H4 (cell line): ENCODE measurements at places on chromosomes 2 and 18.
A peak's percentile ranks its signal among the peaks of the same experiment; 100 is the strongest.

- DNase-seq = no peak
These were observed 13.9 kb upstream of the PAIP2B start for GRCh38 chr2:71240794-71241193.

- DNase-seq = no peak
These were observed 30.7 kb downstream of the EFR3B start for GRCh38 chr2:25072606-25073005.

DNA sequence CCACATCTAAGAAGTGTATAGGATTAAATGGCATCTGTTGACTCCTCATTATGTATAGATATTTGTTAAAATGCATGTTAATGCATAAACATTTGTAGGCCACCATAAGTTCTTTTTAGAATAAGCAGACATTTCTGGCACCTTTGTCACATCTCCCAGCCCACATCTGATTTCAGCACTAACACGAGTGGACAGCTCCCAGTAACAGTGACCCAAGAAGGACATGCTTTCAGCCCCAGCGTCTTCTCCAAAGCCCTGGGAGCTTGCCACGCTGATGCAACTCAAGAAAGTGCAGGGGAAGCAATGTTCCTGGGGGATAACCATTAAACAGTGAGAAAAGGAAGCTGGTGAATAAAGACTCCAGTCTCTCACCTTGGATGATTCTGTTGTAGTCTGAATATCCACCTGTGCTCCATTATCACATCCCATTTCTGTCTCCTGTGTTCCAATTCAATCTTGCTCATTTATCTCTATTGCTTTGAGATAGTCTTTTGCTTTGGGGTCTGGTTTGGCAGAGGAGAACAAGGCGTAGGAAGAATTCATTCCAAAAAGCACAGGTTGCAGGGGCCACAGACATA, 182.6 kb upstream of the THSD7B start:
- no peak for DNase-seq

DNA sequence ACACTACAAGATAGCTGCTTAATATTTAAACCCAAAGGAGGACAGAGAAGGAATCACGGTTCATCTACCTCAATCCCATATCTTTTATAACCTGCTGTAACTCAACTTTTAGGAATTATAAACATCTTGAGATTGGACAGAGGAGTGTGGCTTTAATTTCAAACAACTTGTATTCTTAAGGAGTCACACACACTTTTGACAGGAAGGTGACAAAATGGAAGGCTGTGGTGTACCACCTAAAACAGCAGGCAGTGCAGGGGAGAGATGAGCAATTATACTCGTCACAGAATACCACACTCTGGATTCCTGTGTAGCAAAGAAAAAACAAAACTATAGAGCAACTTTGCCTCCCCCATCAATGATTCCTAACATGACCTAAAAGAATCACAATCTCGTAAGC, 194.8 kb downstream of the ZEB2 start:
- DNase-seq = no peak

GRCh38 chr2:202609381-202610145, 25.2 kb upstream of the FAM117B start:
- DNase-seq = no peak

GRCh38 chr2:17476830-17477229, 41.4 kb downstream of the RAD51AP2 start:
- DNase-seq = no peak

GRCh38 chr2:61011678-61012077, 5.8 kb upstream of the PEX13 start:
- DNase-seq = no peak

GRCh38 chr2:43402002-43402401, 175.6 kb upstream of the ZFP36L2 start:
- DNase-seq = no peak

- peak; percentile 17 for DNase-seq
These were observed 168.3 kb downstream of the SMAD7 start for GRCh38 chr18:48782381-48782861.

DNA sequence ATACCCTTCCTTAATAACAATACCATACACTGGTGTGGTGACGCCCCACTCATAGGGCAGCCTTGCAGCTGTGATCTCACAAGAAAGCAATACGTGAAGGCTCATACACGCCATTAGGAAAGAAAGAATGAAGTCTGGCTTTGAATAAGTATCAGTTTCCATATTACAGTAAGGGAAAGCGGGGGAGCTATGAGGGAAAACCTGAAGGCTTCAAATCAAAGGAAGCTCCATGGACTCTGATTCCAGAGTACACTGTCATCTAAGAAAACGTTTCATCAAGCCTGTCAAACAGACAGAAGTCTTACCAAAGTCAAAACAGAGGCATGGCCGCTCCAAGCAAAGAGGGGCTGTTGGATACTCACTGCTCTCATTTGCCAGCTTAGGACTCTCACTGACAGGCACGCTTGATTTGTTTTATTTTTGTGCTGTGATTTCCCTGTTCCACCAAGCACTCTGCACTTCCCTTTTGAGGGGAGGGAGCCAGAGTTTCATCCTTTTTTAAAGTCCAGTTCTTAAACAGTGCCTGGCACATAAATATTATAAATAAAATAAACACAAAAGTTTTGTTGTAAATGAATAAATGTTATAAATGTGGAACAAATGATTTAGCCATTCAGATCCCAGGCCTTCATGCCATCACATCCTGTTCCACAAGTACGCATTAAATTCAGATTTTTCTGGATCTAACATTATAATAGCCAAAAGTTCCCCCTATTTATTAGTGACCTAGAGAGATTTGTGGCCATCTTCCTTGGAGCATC, 221.2 kb downstream of the PIEZO2 start:
- DNase-seq = no peak

- DNase-seq = no peak
These were observed 66.1 kb upstream of the LRPPRC start for GRCh38 chr2:44061876-44062275.

GRCh38 chr2:46264447-46264846, 32.8 kb upstream of the EPAS1 start:
- DNase-seq = no peak

DNA sequence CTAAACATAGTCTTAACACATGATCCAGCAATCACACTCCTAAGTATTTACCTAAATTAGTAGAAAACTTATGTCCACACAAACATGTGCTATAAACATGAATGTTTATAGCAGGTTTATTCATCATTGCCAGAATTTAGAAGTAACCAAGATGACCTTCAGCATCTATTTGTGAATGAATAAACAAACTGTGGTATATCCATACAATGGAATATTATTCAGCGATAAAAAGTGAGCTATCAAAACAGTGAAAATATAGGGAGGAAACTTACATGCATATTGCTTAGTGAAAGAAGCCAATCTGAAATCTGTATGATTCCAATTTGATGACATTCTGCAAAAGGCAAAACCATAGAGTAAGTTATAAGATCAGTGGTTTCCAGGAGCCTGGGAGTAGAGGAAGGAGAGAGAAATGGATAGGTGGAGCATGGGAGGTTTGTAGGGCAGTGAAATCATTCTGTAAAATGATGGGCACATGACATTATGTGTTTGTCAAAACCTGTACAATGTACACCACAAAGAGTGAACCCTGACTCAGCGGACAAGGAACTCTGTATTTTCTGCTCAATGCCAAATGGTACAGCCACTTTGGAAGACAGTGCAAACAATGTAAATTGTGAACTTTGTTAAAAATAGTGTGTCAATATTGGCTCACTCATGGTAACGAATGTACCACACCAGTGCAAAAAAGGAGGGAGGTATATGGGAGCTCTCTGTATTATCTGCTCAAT, 61.9 kb upstream of the IGFBP2 start:
- DNase-seq = no peak

DNA sequence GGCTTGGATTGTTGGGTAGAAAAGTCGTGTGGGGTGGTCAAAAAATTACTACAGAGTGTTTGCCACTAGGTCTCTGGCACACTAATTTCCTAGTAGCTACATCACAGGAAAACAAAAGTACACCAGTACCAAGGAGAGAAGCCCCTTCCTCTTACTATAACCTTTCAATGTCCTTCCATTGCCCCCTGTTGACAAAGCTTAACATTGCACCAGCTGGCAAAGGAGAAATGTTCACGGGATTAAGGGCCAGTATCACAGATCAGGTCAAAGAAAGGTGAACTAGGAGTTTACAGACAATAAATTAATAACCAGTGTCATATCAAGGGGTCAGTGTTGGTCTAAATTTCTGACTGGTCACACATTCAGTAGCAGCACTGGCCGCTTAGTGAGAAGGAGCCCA, 1139.6 kb upstream of the FAM98A start:
- no peak for DNase-seq

GRCh38 chr18:7322817-7323485, 92.1 kb downstream of the LRRC30 start:
- no peak for DNase-seq
